ENCODE measurements at places on chromosomes 12 and 14. TPM values are rescaled to one million over a fixed set of nuclear protein-coding genes. Genes with fewer than 3 reads are reported as not detected.

Gene PMCH
- total RNA-seq = not detected

Gene PMEL
- 0.81 TPM for total RNA-seq

Gene CEP128
- total RNA-seq = 4.3 TPM

Gene TAS2R31
- 9.3 TPM for total RNA-seq

Gene RNASE4
- 9.3 TPM for total RNA-seq

Gene FLRT2
- 531 TPM for total RNA-seq

Gene ACSS3
- 0.16 TPM for total RNA-seq

Gene TPH2
- total RNA-seq = not detected

Gene RASSF8
- total RNA-seq = 40.6 TPM

Gene TSPAN11
- total RNA-seq = 2.3 TPM

Gene SOX5
- total RNA-seq = 0.25 TPM

Gene METTL1
- total RNA-seq = 5.6 TPM

Gene CLEC4A
- 0.19 TPM for total RNA-seq

Gene TAS2R13
- 0.65 TPM for total RNA-seq

Gene REP15
- 0.97 TPM for total RNA-seq

Gene ARHGAP9
- total RNA-seq = under 0.01 TPM

Gene CCDC196
- not detected for total RNA-seq

Gene KRT6C
- total RNA-seq = not detected

Gene ABCD2
- not detected for total RNA-seq

Gene LRP1-AS
- not detected for total RNA-seq

Gene PPP4R4
- total RNA-seq = under 0.01 TPM

Gene C12orf54
- total RNA-seq = not detected

Gene TAS2R30
- total RNA-seq = 12.6 TPM

Gene GMFB
- total RNA-seq = 57.7 TPM

Gene TMEM30B
- total RNA-seq = under 0.01 TPM

Gene TDRD9
- total RNA-seq = 0.06 TPM

Gene PRH2
- not detected for total RNA-seq

Gene LRTM2
- not detected for total RNA-seq

Gene EFS
- not detected for total RNA-seq

Gene CLEC1B
- not detected for total RNA-seq

Gene MUCL1
- not detected for total RNA-seq

Gene TMEM52B
- total RNA-seq = not detected

Gene NKX2-1
- total RNA-seq = not detected

Gene LBHD2
- total RNA-seq = not detected

Gene CKB
- total RNA-seq = 6.3 TPM

Gene ZFHX2
- 1.0 TPM for total RNA-seq

Gene LMNTD1
- not detected for total RNA-seq

Gene ADAM20
- total RNA-seq = 0.16 TPM

Gene PRIMA1
- not detected for total RNA-seq

Gene KRT1
- total RNA-seq = not detected

Gene BEGAIN
- not detected for total RNA-seq

Gene CLEC2B
- 79.8 TPM for total RNA-seq

Gene EIF2S3B
- 0.69 TPM for total RNA-seq

Gene AMN
- total RNA-seq = under 0.01 TPM

Gene TSHR
- total RNA-seq = not detected

Measured in bladder microvascular endothelial cell (primary cell).